ENCODE measurements at places on chromosomes 6 and 20. TPM values are rescaled to one million over a fixed set of nuclear protein-coding genes. Genes with fewer than 3 reads are reported as not detected.

- no peak for DNase-seq
- H3K36me3 ChIP-seq, result no peaks in the 10 kb centered on the region
- H3K27me3 ChIP-seq, result no peaks in the 10 kb centered on the region
- H3K4me1 ChIP-seq, result no peaks in the 10 kb centered on the region
Observed at GRCh38 chr6:70797625-70798024, 129.9 kb downstream of the SMAP1 start.

DNA sequence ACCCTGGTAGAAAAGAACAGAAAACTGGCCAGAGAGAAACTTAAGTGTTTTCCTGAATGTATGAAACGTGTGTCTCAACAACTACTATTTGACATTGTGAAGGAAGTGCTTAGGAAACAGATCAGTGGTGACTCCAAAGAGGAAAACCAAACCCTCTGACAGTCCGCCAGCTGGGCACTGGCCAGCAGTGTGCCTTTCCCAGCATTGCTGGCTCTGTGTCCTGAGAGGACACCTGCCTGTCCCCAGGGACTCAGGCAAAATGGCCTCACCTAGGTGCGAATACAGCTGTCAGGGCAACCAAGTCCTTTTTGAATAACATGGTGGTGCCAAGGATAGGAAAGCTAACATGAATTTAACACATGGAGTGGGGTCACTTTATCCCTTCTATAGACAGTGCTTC lies 72.5 kb downstream of the NDUFAF5 start:
- no peak overlapping the region for H3K4me3 ChIP-seq
- H3K27me3 ChIP-seq, result no peaks in the 10 kb centered on the region
- no peaks in the 10 kb centered on the region for H3K36me3 ChIP-seq
- H3K4me1 ChIP-seq, result no peaks in the 10 kb centered on the region

DNA sequence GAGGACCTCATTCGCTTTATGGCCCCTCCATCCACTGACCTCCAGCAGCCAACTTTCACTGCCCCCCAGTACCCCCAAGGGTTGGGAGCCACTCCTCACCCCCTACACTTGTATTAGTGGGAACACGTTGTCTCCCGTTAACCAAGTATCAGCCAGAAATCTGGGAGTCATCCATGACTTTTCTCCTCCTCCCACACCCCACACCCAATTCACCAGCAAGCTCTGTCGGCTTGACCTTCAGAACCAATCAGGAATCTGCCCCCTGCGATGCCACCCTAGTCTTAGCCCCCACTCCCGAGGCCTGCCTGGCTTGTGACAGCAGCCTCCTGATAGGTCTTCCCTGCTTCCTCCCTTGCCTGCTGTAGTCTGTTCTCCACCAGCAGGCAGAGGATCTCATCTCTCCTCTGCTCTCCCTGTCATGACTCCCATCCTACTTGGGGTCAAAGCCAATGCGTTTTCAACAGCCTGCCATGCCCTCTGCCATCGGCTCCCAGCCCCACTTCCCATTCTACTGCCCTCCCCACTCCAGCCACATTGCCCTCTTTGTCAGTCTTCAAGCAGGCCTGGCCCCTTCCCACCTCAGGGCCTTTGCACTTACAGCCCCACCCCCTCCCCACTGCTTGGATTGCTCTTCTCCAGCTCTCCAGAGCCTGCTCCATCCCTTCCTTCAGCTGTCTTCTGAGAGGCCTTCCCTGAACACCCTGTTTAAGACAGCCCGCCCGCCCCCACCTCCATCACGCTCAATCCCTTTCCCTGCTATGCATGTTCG lies 19.4 kb downstream of the MDGA1 start:
- no peak overlapping the region for H3K4me3 ChIP-seq
- no peaks in the 10 kb centered on the region for H3K4me1 ChIP-seq
- no peaks in the 10 kb centered on the region for H3K27me3 ChIP-seq
- no peak for DNase-seq

- DNase-seq, result no peak
- H3K4me3 ChIP-seq, result no peak overlapping the region
- no peak overlapping the region for H3K27ac ChIP-seq
- no peaks in the 10 kb centered on the region for H3K4me1 ChIP-seq
Observed at GRCh38 chr6:66897576-66897975, 1190.5 kb upstream of the EYS start.

DNA sequence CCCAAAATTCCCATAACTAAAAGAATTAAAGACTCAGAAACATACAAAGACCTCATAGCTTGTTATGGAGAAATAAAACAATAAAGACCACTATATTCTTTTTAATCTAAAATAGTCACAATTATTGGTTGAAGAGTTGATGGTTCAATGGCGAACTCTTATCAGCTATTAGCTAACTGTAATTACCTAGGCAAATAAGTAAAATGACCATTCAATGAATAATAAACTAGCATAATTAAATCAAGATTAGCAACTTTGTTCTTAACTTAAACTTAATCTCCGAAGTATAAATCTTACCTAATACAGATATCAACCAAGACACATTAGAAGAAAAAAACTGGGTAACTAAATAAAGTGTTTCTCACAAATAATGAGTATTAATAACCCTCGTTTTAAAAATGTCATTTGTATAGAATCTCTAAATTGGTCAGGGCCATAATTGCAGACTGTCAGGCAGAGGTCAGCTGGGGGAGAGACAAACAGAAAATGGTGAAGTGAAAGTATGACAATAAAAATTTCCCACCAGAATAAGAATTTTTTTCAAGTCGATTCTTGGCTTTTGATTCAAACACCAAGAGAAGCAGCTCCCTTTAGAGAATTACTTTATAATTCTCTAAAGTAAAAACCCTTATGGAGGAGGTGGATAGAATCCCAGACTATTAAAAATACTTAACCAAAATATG lies 1.7 kb downstream of the FKBP5 start:
- no peaks in the 10 kb centered on the region for H3K36me3 ChIP-seq
- H3K4me1 ChIP-seq, result no peaks in the 10 kb centered on the region
- no peak for DNase-seq
- peak overlapping the region; percentile 86 for H3K27ac ChIP-seq

The IMPG1 gene
- total RNA-seq, result 0.44 TPM

DNA sequence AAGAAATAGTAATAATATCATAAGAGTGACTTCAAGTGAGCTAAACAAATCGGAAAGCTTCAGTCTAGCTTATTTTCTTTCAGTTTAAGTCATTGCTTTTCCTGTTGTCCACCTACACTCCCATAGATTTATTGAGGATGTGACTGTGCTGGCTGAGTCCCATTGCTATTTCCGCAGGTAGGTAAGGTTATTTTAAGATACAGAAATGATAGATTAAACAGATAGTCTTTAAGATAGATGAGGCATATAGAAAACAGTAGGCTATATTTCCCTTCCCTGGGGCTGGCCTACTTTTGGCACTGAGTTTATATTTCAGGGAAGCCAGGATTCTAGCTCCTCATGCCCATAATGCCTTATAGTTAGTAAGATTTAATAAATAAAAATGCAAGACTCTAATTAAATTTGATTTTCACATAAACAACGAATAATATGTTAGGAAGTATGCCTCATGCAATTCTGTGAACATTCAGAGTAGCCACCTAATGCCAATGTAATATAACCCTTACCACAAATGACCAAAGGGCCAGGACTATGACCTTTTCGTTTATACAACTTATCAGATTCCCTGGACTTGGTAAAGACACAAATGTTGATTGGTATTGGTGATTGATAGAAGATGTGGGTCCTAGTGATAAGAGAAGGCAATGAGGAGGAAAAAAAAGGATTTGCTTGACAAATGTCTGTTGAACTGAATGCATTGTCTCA lies 1079.3 kb downstream of the EPHA7 start:
- no peak overlapping the region for H3K4me3 ChIP-seq
- no peak overlapping the region for H3K27ac ChIP-seq
- no peaks in the 10 kb centered on the region for H3K27me3 ChIP-seq
- no peak for DNase-seq

The CALHM5 gene
- total RNA-seq, result 1.2 TPM

DNA sequence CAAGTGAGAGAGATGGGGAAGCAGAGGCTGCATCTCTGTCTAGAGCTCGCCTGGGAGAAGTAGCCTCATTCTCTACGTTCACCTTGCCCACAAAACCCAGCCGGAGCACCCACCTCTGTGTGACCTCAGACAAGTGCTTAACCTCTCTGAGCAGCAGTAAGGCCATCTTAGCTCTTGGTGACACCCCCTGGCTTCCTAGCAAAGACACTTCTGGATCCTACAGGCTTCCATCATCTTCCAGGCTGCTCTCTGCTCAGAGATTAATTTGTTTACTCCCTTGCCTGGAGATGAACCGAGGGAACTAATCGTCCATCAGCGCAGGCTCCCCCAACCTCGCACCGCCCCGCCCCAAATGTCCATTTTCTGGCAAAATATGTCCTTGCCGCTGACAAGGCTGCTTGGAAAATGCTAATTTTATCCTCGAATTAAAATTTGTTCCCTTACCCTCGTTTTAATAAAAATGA lies 24.0 kb upstream of the CTNNBL1 start:
- no peaks in the 10 kb centered on the region for H3K4me1 ChIP-seq
- H3K4me3 ChIP-seq, result no peak overlapping the region

The POM121L2 gene
- total RNA-seq, result 0.04 TPM

GRCh38 chr6:49986551-49986950 lies 17.1 kb upstream of the DEFB113 start:
- no peaks in the 10 kb centered on the region for H3K27me3 ChIP-seq
- no peak overlapping the region for H3K27ac ChIP-seq
- H3K4me3 ChIP-seq, result no peak overlapping the region
- DNase-seq, result no peak
- no peaks in the 10 kb centered on the region for H3K36me3 ChIP-seq
- H3K4me1 ChIP-seq, result no peaks in the 10 kb centered on the region

DNA sequence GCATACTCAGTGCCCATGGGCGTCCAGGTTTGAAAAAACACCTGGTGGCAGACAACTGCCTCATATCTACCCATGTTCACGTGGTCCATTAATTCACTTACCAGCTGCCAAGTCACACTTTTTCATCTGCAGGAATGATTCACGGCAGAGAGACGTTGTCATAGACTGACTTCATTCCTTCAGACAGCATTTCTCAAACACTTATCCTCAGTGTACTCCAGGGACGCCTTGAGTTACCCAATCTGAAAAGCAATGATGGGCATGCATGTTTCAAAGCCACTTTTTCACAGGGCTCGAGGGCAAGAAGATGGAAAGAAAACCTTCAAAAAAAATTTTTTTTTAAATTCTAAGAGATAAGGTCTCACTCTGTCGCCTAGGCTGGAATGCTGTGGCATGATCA lies 6.0 kb downstream of the MMP24OS start:
- DNase-seq, result no peak
- H3K27ac ChIP-seq, result no peak overlapping the region
- no peaks in the 10 kb centered on the region for H3K36me3 ChIP-seq
- no peak overlapping the region for H3K4me3 ChIP-seq
- no peaks in the 10 kb centered on the region for H3K27me3 ChIP-seq

DNA sequence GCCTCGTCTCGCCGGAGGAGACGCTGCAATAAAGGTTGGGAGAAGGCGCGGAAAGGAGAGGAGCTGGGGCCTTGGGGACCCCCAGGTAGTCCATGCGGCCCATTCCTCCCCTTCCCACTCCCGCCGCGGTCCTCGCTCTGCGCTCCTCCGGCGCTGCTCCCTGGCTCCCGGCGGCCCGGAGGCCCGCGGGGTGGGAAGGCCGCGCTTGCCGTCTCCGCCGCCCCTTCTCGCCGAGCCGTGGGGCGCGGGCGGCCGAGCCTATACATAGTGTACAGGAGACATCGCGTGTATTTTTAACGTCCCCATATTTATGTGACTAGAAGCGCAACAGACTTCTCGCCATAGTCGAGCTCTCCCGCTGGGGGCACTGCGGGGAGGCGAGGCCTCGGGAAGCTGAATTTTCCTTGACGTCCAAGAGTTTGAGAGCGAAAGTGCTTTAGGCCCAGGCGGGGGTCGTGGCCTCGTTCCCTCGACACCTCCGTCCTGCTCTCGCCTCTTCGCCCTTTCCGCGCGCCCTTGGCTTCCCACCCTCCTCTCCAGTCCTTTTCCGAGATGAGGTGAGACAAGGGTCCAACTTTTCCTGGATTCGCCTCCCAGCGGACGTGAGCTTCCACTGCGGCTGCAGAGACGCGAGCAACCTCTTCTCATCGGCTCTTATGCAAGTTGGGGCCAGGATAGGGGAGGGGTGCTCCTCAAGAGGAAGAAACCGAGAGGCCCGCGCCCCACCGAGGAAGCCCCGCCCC lies 29.0 kb downstream of the SLC12A5 start:
- peaks cover 19% of the 10 kb centered on the region for H3K27me3 ChIP-seq
- H3K4me1 ChIP-seq, result peaks cover 20% of the 10 kb centered on the region
- H3K4me3 ChIP-seq, result no peak overlapping the region
- H3K27ac ChIP-seq, result no peak overlapping the region
- no peaks in the 10 kb centered on the region for H3K36me3 ChIP-seq

The TUBB2B gene
- total RNA-seq, result 72.2 TPM

DNA sequence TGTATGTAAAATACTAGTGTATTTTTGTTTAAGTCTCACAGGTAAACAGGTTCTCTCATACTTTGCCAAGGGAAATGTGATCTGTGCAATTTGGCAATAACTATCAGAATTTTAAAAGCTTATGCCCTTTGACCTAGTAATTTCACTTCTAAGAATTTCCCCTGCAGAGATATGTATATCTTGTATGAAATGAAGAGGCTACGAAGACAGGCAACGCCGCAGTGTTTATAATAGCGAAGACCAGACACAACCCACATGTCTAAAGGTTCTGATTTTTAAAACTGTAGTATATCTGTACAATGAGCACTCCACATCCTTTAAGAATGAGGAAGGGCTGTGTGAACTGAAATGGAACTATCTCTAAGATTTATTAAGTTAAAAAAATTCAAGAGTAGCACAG lies 7.5 kb downstream of the TRAF3IP2 start:
- peak overlapping the region; percentile 64 for H3K27ac ChIP-seq
- no peak overlapping the region for H3K4me3 ChIP-seq
- DNase-seq, result no peak
- peaks cover 43% of the 10 kb centered on the region for H3K4me1 ChIP-seq
- no peaks in the 10 kb centered on the region for H3K36me3 ChIP-seq

The SEL1L2 gene
- total RNA-seq, result not detected

DNA sequence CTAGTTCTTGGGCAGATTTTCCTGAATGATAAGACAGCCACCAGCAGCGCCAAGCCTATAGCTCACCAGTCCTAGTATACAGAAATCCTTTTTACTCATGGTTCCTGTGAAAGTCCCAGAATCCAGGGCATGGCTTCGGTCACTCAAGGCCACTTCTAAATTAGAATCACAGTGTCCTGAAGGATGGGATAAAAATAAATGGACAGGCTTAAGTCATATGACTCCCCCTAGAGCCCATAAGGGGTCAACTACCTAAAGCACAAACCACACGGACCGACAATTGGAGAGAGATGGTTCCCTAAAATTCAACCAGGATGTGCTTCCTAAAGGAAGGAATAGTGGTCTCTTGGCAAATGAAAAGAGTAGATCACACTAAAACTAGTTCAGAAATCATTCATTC lies 404.1 kb upstream of the PLCB4 start:
- no peak overlapping the region for H3K27ac ChIP-seq
- H3K36me3 ChIP-seq, result no peaks in the 10 kb centered on the region
- DNase-seq, result no peak
- no peaks in the 10 kb centered on the region for H3K27me3 ChIP-seq

The GLP1R gene
- total RNA-seq, result 0.52 TPM

The SAMHD1 gene
- 28.3 TPM for total RNA-seq

- H3K4me1 ChIP-seq, result no peaks in the 10 kb centered on the region
- no peaks in the 10 kb centered on the region for H3K36me3 ChIP-seq
- H3K27me3 ChIP-seq, result no peaks in the 10 kb centered on the region
- H3K4me3 ChIP-seq, result no peak overlapping the region
Observed at GRCh38 chr6:41294214-41294872, 7.9 kb upstream of the TREM1 start.

The SPATS1 gene
- not detected for total RNA-seq
